ENCODE measurements at places on chromosomes 13 and 19.

DNA sequence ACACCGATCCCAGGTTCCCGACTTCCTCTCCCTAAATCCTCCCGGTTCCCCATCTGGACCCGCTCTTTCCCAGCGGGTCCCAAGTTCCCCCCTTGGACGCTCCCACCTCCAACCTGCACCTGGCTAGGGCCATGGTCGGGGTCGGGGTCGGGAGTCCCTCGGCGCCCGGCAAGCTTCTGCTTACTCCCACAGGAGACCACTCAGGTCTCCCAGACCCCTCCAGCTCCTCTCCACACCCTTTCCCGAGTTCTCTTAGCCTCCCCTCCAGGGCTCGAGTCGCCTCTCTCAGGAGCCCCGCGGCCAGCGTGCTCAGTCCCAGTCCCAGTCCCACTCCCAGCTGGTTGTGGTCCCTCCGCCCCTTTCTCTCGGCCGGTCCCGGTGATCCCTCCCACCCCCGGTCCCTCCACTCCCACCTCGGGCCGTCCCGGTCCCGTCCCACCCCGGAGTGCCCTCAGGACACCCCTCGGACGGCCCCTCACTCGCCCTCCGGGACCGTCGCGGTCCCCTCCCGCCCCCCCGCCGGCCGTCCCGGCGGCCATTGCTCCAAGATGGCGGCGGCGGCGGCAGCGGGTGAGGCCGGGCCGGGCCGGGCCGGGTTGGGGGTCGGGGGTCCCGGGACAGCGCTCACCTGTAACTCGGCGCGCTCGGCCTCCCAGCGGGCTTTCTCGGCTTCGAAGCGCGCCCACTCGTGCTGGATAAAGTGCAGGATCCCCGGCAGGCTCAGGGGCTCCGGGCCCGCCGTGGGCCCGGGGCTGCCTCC is at the start of gene FKRP:
Gene FKRP, plus strand, starts transcription at position 537 of the 760 bp plus-strand sequence. CDS start 9,394 bp downstream, outside the sequence.
- peak; percentile 38 for DNase-seq

GRCh38 chr19:4337906-4338440 is 654 bp downstream of the STAP2 start:
- no peak for DNase-seq

- DNase-seq: no peak
These were observed 340.3 kb downstream of the OLFM4 start for GRCh38 chr13:53368948-53369347.

DNA sequence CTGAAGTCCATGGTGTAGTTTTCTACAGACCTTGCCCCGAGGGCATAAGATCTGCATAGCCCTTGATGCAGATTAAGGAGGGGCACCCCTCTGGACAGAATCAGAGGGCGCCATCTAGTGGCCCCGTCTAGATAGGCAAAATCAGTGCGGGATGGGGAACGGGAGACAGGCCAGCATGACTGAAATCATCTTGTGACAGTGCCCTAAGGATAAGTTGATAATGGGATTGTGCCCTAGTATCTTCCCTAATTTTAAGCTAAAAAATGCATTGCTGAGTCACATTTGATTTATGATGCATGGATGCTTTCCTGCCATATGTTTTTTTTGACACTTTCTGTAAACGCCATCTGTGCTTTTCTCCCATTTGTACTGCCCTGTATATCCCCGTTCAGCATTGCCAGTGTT is 19.0 kb upstream of the GPI start:
- peak; percentile 73 for DNase-seq

DNA sequence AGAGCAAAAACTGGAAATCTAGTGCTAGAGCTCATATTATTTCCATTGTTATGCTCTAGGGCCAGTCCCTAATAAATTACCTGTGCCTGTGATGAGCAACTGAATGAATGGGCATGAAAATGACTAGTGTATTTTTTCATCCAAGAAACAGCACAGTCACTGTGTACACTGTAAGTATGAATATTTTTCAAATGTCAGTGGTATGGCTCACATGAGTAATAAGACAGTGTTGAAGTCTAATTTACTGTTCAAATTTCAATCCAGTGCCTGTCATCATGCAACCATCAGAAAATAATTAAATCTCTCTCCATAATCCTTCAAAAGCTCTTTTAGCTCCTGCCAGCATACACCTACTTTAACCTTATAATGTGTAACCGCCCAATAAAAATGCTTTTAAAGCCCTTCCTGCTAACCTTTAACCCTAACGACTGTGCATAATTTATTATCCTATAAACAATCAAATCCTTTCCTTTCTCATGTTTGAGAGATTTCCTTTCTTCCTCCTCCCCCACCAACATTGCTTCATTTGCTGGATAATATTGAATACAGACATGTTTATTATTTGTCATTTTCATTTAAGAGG is 378.3 kb downstream of the GPC5 start:
- DNase-seq: no peak

DNA sequence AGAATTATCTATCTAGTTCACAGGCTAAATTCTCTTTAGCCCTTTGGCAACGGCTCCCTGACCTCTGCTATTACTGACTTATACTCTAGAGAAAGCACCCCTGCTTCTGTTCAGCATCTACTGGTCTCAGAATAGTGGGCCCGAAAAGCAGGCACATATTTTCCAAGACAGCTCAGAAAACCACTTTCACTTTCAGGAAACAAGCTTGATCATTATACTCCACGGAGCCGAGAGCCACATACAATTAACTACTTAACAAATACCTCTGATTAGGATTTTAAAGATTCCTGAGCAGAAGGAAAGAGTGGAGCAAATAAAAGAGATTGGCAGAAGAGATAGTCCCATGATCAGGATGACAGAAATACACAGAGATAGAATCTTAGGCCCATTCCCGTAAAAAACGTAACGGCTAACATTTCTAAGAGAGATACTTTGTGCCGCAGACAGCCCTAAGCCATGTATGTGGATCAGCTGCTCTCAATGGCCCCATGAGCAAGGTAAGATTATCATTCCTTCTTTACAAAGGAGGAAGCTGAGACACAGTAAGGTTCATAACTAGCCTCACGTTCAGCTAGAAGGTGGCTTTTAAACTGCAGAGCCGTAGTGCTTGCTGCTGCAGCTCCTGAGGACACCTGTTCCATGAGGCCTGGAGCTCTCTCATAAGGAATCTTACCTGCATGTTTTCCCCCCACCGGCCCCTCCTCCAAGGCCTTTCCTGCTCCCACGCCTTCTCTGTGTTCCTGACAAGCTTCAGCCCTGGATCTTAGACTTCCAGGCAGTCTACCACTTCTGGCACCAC is 227.2 kb downstream of the FOXO1 start:
- peak; percentile 31 for DNase-seq

GRCh38 chr19:1210227-1210538 is 4.6 kb downstream of the STK11 start:
- DNase-seq: no peak

- DNase-seq: no peak
These were observed 44.1 kb downstream of the KCTD15 start for GRCh38 chr19:33840783-33841182.

DNA sequence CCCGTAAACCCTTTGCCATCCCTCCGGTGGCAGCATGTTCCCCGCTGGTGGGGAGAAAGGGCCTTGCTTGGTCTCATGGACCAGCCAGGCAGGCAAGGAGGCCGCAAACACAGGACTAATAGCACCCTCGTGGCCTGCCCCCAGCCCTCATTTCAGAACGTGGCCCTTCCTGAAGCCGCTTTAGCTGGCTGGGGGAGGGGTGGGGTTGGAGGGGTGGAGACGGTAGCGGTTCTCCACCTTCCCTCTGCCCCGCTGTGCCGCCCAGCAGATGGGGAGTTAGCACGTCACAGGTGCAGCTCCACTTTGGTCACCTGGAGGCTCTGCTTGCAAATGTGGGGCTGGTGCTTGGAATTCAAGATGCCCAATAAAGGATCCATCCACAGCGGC is 59.3 kb upstream of the URI1 start:
- no peak for DNase-seq

- DNase-seq: no peak
These were observed 1732.3 kb upstream of the SLC10A2 start for GRCh38 chr13:104798486-104798885.

DNA sequence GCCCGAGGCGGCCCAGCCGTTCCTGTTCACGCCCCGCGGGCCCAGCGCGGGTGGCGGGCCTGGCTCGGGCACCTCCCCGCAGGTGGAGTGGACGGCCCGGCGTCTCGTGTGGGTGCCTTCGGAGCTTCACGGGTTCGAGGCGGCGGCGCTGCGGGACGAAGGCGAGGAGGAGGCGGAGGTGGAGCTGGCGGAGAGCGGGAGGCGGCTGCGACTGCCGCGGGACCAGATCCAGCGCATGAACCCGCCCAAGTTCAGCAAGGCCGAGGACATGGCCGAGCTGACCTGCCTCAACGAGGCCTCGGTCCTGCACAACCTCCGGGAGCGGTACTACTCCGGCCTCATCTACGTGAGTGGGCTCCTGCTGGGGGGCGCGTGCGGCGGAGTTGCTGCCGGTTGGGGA is 7.0 kb downstream of the MYH14 start:
- no peak for DNase-seq

DNA sequence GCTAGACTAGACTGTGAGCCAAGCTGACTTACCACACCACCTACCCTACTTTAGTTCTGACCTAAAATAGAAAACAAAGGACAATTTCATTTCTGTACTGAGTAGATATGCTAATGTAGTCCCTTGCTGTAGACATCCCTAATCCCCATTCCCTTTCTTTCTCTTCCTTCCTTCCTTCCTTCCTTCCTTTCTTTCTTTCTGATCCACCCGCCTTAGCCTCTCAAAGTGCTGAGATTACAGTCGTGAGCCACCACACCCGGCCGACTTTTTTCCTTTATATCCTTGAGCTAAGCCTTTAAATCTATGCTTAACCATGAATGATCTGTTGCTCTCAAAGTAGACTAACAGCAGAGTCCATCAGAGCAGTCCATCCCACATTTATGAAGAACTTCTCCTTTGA is 465.0 kb downstream of the SLITRK6 start:
- DNase-seq: no peak

DNA sequence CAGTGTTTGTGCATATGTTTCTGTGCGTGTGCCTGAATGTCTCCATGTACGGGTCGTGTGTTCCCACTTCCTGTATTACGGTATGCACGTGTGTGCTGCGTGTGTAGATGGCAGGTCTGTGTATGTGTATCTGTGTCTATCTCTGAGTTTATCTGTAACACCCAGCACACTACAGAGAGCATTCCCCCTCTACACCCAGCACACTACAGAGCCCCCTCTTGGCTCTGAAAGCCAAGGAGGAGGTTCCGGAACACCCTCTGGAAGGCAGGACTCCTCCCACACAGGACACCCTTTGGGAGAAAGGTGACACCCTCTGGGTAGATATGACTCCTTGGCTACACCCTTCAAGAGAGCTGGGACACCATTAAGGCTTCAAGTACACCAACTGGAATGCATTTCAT is 2.1 kb upstream of the ERFL start:
- no peak for DNase-seq

DNA sequence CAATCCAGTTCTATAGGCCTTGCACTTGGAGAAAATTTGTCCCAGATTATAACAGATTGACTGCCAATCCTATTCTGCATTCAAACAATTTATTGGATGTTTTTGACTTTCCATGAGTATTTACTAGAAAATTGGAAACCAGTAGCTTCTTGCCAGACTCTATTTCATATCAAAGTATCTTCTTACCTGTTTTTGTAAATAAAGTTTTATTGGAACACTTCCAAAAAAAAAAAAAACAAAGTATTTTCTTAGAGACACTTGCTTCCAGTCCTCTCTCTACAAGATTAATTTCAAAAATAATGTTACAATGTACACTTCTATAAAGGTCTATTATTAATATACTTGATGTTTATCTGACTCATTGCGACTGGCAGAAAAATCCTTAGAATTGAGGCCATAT is 209.2 kb upstream of the PCDH9 start:
- DNase-seq: no peak

GRCh38 chr13:30907121-30907861 is 1.2 kb downstream of the MEDAG start:
- no peak for DNase-seq

- peak; percentile 88 for DNase-seq
These were observed 3.5 kb downstream of the RASA3 start for GRCh38 chr13:114128624-114129522.

GRCh38 chr19:16942583-16942982 is 53.8 kb downstream of the F2RL3 start:
- no peak for DNase-seq

- DNase-seq: no peak
These were observed 38.6 kb downstream of the GATAD2A start for GRCh38 chr19:19443902-19444680.

GRCh38 chr13:78497702-78498355 is 105.5 kb downstream of the POU4F1 start:
- DNase-seq: no peak

DNA sequence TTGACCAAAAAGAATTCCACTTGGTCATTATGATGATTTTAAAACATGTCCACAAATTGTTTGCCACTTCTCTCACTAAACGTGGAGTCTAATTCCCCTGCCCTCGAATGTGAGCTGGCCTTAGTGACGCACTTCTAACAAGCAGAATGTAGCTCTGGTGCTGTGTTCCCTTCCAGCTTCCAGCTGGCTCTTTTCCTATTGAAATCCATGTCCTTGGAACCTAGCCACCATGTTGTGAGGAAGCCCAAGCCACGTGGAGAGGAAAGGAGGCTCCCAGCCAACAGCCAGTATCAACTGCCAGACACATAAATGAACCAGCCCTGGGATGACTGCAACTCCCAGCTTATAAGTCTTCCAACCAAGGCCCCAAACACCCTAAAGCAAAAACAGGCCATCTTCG is 23.6 kb upstream of the CEBPA start:
- DNase-seq: no peak

DNA sequence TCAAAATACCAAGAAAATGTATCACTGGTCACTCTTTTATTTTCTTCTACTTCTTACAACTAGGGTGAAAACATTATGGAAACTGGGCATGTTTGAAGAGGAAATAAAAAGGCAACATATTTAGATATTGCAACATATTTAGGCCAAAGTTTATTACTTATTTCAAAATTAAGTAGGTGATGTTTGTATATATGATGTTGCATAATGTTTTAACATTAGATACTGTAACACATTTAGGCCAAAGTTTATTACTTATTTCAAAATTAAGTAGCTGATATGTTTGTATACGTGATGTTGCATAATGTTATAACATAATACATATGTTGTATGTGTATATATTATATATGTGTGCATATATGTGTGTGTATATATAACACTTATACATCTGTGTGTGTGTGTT is 451.3 kb downstream of the LIG4 start:
- no peak for DNase-seq

DNA sequence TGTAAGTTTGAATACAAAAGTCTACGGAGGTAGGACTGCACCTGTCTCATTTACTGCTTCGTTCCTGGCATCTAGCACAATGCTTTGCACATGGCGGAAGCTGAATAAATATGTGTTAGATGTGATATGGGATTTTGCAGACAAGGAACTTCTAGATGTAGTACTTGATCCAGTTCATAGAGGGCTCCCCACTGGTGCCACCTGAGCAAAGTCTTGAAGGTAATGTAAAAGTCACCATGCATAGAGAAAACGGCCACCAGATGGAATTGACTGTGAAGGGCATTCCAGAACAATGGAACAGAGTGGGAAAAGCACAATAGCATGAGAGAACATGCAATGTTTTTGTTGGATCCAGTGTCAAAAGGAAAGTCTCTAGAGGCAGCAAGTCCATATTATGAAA is 209.3 kb downstream of the HS6ST3 start:
- no peak for DNase-seq

- DNase-seq: no peak
These were observed 6.2 kb upstream of the FUT3 start for GRCh38 chr19:5857203-5858081.

- no peak for DNase-seq
These were observed 561.7 kb downstream of the DIAPH3 start for GRCh38 chr13:59601993-59602392.

GRCh38 chr13:34164582-34164981 is 346.6 kb downstream of the RFC3 start:
- DNase-seq: no peak

Measured in CD4-positive, alpha-beta T cell treated with Interleukin-21 for 1 hour (primary cell).